Body of pancreas (tissue), 4 donors: ENCODE measurements at places on chromosomes 3 and 15. TPM values are rescaled to one million over a fixed set of nuclear protein-coding genes. Genes with fewer than 3 reads are reported as not detected.
A peak's percentile ranks its signal among the peaks of the same experiment; 100 is the strongest.

DNA sequence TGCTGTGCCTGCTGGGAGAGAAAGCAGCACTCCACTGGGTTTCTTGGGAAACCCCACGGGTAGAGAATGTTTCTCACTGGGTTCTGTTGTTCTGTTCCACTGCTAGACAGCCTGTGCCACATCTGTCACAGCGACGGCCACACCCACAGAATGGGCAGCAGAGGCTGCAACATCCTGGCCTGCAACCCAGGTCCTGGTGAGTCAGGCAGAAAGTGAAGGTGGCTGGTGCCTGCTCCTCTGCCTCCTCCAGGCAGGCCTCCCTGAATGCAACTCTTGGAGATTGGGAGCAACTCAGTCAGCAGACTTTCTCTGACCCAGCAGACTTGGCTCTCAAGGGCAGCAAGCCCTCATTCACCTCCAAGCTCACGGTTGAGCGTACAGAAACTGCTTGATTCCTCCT is 13.0 kb downstream of the C3orf18 start:
- no peak overlapping the region for H3K4me3 ChIP-seq
- DNase-seq = no peak
- H3K27ac ChIP-seq = no peak overlapping the region

- no peaks in the 10 kb centered on the region for H3K36me3 ChIP-seq
- no peaks in the 10 kb centered on the region for H3K27me3 ChIP-seq
- no peak for DNase-seq
- peaks cover 3% of the 10 kb centered on the region for H3K4me1 ChIP-seq
- no peak overlapping the region for H3K4me3 ChIP-seq
- no peak overlapping the region for H3K27ac ChIP-seq
These were observed 963.4 kb downstream of the MCTP2 start for GRCh38 chr15:95194746-95195145.

The GORASP1 gene
- total RNA-seq = 53.1 TPM

The SLC22A14 gene
- total RNA-seq = not detected

The DLEC1 gene
- 1.3 TPM for total RNA-seq

GRCh38 chr15:65385870-65386258 is 8.1 kb upstream of the IGDCC3 start:
- DNase-seq = no peak
- no peaks in the 10 kb centered on the region for H3K36me3 ChIP-seq
- no peaks in the 10 kb centered on the region for H3K27me3 ChIP-seq
- H3K4me3 ChIP-seq = no peak overlapping the region
- H3K27ac ChIP-seq = no peak overlapping the region

- no peak overlapping the region for H3K27ac ChIP-seq
- no peaks in the 10 kb centered on the region for H3K27me3 ChIP-seq
These were observed 29.4 kb upstream of the ALDH1L1 start for GRCh38 chr3:126209741-126210140.

DNA sequence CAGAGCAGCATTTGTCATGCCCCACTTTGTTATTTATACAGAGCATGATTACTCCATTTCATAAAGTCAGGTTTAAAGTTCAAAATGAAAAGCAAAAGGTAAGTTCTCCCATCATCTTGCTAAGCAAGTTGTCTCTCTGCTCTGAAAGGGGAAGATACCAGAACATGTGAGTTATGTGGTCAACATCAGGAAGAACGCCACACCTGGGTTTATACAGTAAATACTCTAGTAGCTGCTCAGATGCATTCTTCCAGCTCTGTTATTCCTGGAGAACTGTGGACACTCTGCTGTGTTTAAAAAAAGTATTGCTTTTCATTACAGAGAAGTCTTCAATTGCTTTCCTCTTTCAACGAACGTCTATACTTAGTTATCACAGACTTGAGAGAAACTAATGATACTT is 145.7 kb downstream of the PLCL2 start:
- no peak for DNase-seq
- H3K4me3 ChIP-seq = no peak overlapping the region
- H3K36me3 ChIP-seq = no peaks in the 10 kb centered on the region
- peaks cover 10% of the 10 kb centered on the region for H3K4me1 ChIP-seq
- H3K27me3 ChIP-seq = no peaks in the 10 kb centered on the region

GRCh38 chr3:41742121-41742520 is 219.8 kb downstream of the ULK4 start:
- H3K27me3 ChIP-seq = no peaks in the 10 kb centered on the region
- no peaks in the 10 kb centered on the region for H3K36me3 ChIP-seq
- H3K4me1 ChIP-seq = no peaks in the 10 kb centered on the region
- no peak overlapping the region for H3K27ac ChIP-seq

The GRM2 gene
- total RNA-seq = 0.99 TPM

The TNIK gene
- 7.6 TPM for total RNA-seq

The ITGA11 gene
- 0.99 TPM for total RNA-seq

The OXTR gene
- total RNA-seq = not detected

DNA sequence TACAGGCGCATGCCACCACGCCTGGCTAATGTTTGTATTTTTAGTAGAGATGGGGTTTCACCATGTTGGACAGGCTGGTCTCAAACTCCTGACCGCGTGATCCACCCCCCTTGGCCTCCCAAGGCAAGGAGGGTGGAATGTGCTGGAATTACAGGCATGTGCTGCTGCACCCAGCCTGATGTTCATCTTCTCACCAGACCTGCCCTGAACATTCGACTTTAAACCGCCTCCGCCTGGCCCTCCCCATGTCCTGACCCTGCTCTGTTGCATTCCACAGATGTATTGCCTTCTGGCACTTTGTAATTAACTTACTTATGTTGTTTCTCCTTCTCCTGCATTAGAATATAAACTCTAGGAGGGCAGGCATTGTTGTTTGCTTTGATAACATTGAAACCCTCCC is 102.1 kb downstream of the LINGO1 start:
- H3K4me1 ChIP-seq = no peaks in the 10 kb centered on the region
- DNase-seq = no peak
- H3K36me3 ChIP-seq = no peaks in the 10 kb centered on the region
- H3K27ac ChIP-seq = no peak overlapping the region
- H3K4me3 ChIP-seq = no peak overlapping the region

The CLDN18 gene
- total RNA-seq = 10.1 TPM

DNA sequence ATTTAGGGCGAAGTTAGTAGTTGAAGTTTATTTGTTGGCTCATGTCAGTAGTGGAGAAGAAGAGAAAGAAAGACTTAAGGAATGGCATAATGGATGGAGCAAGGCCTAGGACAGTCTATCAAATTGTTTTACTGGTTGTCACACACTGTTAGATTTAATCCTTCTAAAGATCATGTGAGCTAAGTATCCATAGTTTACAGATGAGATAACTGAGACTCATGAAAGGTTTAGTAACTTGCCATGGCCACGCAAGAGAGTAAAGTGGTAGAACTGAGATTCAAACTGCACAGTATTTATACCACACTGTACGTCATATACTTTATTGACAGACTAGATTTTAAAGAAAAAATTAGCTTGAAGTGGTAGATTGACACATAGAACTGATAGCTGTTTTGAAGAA is 11.4 kb downstream of the SPRED1 start:
- no peak overlapping the region for H3K4me3 ChIP-seq
- H3K36me3 ChIP-seq = no peaks in the 10 kb centered on the region
- no peak overlapping the region for H3K27ac ChIP-seq
- DNase-seq = no peak
- H3K4me1 ChIP-seq = no peaks in the 10 kb centered on the region
- no peaks in the 10 kb centered on the region for H3K27me3 ChIP-seq

- H3K4me1 ChIP-seq = no peaks in the 10 kb centered on the region
- peak; percentile 8 for DNase-seq
- no peak overlapping the region for H3K4me3 ChIP-seq
- H3K36me3 ChIP-seq = no peaks in the 10 kb centered on the region
- no peaks in the 10 kb centered on the region for H3K27me3 ChIP-seq
These were observed 63.8 kb downstream of the BLM start for GRCh38 chr15:90780916-90781315.

- no peak overlapping the region for H3K27ac ChIP-seq
- no peaks in the 10 kb centered on the region for H3K27me3 ChIP-seq
- H3K4me3 ChIP-seq = no peak overlapping the region
- H3K36me3 ChIP-seq = peaks cover 6% of the 10 kb centered on the region
- peak; percentile 74 for DNase-seq
These were observed 50.0 kb downstream of the RLBP1 start for GRCh38 chr15:89171136-89172072.

- H3K4me1 ChIP-seq = peaks cover 10% of the 10 kb centered on the region
- H3K36me3 ChIP-seq = no peaks in the 10 kb centered on the region
These were observed 6.4 kb downstream of the CELSR3 start for GRCh38 chr3:48656061-48656840.

DNA sequence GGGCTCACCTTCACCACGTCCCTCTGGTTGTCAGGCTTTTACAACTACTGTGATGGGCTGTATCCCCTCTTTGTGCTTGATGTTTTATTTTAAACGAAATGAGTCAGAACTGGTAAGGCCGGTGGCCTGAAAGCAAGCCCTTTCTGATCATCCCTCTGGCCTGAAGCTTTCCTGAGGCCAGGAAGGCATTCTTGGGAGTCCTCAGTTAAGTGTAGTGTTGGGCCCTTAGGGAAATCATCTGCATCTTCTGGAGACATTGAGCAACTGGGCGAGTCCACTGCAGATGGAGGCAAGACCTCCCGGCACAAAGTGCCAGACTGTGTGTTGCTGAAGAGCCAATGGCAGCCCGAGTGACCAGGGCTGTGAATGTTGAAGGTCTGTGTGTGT is 33.0 kb upstream of the AMOTL2 start:
- H3K4me1 ChIP-seq = peaks cover 12% of the 10 kb centered on the region
- H3K27ac ChIP-seq = no peak overlapping the region
- H3K27me3 ChIP-seq = no peaks in the 10 kb centered on the region
- H3K4me3 ChIP-seq = no peak overlapping the region
- H3K36me3 ChIP-seq = no peaks in the 10 kb centered on the region

The KCNMB2 gene
- total RNA-seq = not detected

DNA sequence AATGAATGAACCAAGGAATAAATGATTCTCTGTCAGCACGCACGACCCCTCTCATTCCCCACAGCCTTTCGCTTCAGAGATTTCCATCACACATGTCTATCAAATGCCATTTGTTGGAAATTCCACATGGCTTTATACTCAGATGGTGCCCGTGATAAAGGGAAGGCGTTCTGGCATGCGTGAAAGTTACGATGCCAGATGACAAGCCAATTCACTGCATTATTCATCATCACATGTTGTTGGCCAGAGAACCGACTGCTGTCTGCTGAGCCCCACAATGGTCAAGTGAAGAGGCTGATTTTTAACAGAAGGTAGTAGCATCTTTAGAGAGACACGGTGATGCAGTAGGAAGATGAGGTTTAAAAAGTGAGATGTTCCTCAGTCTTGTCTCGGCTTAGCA is 74.1 kb upstream of the FRMD4B start:
- H3K4me1 ChIP-seq = no peaks in the 10 kb centered on the region
- H3K36me3 ChIP-seq = no peaks in the 10 kb centered on the region
- DNase-seq = no peak
- H3K27me3 ChIP-seq = no peaks in the 10 kb centered on the region

The ISL2 gene
- total RNA-seq = not detected

DNA sequence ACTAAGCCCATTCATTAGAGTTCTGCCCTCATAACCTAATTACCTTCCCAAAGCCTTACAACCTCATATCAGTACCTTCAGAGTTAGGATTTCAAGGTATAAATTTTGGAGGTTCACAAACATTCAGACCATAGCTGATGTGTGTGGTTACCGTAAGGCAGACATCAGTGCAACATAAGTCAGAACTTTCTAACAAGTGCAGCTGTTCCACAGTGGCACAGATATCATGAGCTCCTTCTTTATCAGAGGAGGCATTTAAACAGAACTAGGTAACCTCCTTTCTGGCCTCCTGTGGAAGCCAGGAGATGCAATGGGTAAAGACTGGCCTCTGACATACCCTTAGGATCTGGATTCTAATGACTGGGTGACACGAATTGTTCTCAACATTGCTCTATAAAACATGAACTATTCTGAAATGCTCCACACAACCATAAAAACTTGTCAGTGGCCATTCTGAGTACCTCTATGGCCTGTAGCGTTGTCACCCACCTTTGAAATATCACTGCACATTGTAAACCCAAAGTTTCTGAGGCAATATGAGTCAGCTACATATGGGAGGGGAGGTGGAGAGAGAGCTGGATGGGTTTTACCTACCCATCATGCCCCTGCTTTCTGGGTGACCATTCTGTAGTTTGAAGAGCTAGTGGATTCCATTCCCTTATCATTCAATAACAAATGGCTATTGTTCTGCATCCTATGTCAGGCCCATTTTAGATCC is 546.0 kb upstream of the TBL1XR1 start:
- no peaks in the 10 kb centered on the region for H3K4me1 ChIP-seq
- no peaks in the 10 kb centered on the region for H3K27me3 ChIP-seq
- H3K27ac ChIP-seq = no peak overlapping the region
- DNase-seq = no peak

DNA sequence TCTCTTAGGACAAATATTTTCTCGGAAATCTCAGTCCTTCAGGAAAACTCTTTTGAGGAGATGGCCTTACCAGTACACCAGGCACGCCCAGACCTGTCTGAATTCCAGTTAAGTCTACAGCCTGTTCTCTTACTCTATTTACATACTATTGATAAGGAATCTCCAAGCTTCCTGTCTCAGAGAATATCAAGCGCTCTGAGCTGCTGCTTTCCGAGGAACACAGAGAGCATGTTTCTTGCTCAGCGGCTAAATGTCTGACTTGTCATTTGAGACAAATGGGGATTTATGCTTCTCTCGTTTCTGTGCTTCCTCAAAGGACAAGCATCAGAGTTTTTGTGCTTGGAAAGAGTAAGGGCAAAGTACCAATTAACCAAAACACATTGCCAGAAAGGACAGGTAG is 112.4 kb upstream of the CCDC54 start:
- H3K36me3 ChIP-seq = no peaks in the 10 kb centered on the region
- H3K4me1 ChIP-seq = peaks cover 20% of the 10 kb centered on the region
- DNase-seq = peak; percentile 30
- no peak overlapping the region for H3K27ac ChIP-seq
- no peak overlapping the region for H3K4me3 ChIP-seq

GRCh38 chr3:120526011-120526870 is 69.9 kb upstream of the NDUFB4 start:
- H3K4me3 ChIP-seq = no peak overlapping the region
- no peaks in the 10 kb centered on the region for H3K4me1 ChIP-seq
- H3K27me3 ChIP-seq = no peaks in the 10 kb centered on the region
- no peaks in the 10 kb centered on the region for H3K36me3 ChIP-seq
- no peak for DNase-seq

The GALNT15 gene
- 26.0 TPM for total RNA-seq

The UCN2 gene
- not detected for total RNA-seq

GRCh38 chr3:152225201-152225600 is 43.5 kb upstream of the MBNL1 start:
- no peak for DNase-seq
- peaks cover 4% of the 10 kb centered on the region for H3K27me3 ChIP-seq
- H3K36me3 ChIP-seq = no peaks in the 10 kb centered on the region
- H3K4me3 ChIP-seq = no peak overlapping the region
- H3K27ac ChIP-seq = no peak overlapping the region

The MYLK gene
- 36.6 TPM for total RNA-seq

The FES gene
- 24.4 TPM for total RNA-seq

- no peaks in the 10 kb centered on the region for H3K36me3 ChIP-seq
- H3K4me3 ChIP-seq = no peak overlapping the region
- DNase-seq = no peak
These were observed 7.4 kb upstream of the CCDC33 start for GRCh38 chr15:74228723-74229081.

DNA sequence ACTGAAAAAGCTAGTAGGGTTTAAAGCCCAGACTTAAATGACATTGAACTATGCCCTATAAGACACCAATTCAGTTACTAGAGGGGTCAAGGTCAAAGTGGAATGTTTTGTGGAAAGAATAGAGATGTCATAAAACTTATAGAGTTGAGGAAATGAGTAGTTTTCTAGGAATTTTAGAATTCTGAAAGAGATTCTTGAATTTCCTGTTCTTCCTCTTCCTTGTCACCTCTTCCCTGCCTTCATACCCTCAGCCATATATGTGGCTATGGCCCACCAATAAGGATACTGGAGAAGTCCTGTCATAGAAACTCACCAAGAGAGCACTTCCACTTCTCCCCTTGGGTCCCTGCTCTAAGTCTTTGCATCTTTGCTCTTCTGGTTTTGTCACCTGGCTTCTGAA is 104.9 kb upstream of the TGFBR2 start:
- H3K36me3 ChIP-seq = no peaks in the 10 kb centered on the region
- H3K4me3 ChIP-seq = no peak overlapping the region
- DNase-seq = no peak
- H3K4me1 ChIP-seq = no peaks in the 10 kb centered on the region
